ENCODE measurements at places on chromosomes 6 and 20. TPM values are rescaled to one million over a fixed set of nuclear protein-coding genes. Genes with fewer than 3 reads are reported as not detected.
A peak's percentile ranks its signal among the peaks of the same experiment; 100 is the strongest.

Gene MUC22
- total RNA-seq: not detected

Gene MUCL3
- total RNA-seq: not detected

Gene MMP24
- total RNA-seq: 0.40 TPM

- H3K36me3 ChIP-seq: no peaks in the 10 kb centered on the region
- H3K27ac ChIP-seq: no peak overlapping the region
- no peaks in the 10 kb centered on the region for H3K27me3 ChIP-seq
- H3K4me1 ChIP-seq: no peaks in the 10 kb centered on the region
- DNase-seq: no peak
- H3K4me3 ChIP-seq: no peak overlapping the region
These were observed 227.1 kb downstream of the SLC35F1 start for GRCh38 chr6:118134206-118134605.

DNA sequence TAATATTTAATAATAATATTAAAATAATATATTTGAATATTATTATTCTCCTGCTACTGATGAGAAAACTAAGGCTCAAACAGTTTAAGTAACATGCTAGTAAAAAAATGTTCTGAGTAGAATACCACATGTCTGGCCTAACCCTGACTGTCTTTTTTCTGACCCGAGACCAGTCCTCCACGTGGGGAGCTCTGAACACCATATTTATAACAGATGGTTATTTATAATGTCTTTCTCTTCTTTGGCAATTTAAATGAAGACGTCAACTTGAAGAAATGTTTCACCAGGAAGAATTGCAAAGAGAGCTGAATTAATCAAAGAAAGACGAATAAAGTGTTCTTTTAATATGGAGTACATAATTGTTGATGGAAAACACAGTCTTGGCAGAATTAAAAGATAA, 82.0 kb downstream of the SLC22A3 start:
- peaks cover 5% of the 10 kb centered on the region for H3K4me1 ChIP-seq
- no peak overlapping the region for H3K4me3 ChIP-seq
- H3K27ac ChIP-seq: peak overlapping the region; percentile 71
- no peaks in the 10 kb centered on the region for H3K27me3 ChIP-seq

DNA sequence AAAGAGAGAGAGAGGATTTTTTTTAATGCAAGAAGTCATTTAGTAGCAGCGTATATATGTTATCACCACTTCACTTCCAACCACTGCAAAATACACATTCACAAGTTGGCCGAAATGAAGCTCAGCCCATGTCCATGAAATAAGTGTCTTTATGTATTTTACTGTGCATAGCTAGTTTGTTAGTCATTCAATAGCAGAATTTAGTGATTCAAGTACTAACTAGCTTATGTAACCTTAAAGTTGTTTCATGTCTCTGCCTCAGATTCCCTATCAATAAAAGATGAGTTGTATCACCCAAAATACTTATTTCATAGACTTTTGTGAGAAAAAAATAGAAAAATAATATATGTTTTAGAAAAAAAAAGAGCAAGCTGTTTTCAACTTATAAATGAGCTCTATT, 153.7 kb upstream of the PRDM1 start:
- no peak overlapping the region for H3K27ac ChIP-seq
- H3K36me3 ChIP-seq: no peaks in the 10 kb centered on the region
- no peaks in the 10 kb centered on the region for H3K4me1 ChIP-seq
- no peaks in the 10 kb centered on the region for H3K27me3 ChIP-seq
- DNase-seq: no peak

- no peak overlapping the region for H3K4me3 ChIP-seq
- DNase-seq: no peak
- H3K27ac ChIP-seq: no peak overlapping the region
- H3K4me1 ChIP-seq: no peaks in the 10 kb centered on the region
These were observed 28.8 kb downstream of the RWDD2A start for GRCh38 chr6:83221889-83222479.

GRCh38 chr6:119284861-119285521, 64.6 kb downstream of the MAN1A1 start:
- H3K27ac ChIP-seq: no peak overlapping the region
- H3K27me3 ChIP-seq: no peaks in the 10 kb centered on the region
- no peaks in the 10 kb centered on the region for H3K36me3 ChIP-seq

DNA sequence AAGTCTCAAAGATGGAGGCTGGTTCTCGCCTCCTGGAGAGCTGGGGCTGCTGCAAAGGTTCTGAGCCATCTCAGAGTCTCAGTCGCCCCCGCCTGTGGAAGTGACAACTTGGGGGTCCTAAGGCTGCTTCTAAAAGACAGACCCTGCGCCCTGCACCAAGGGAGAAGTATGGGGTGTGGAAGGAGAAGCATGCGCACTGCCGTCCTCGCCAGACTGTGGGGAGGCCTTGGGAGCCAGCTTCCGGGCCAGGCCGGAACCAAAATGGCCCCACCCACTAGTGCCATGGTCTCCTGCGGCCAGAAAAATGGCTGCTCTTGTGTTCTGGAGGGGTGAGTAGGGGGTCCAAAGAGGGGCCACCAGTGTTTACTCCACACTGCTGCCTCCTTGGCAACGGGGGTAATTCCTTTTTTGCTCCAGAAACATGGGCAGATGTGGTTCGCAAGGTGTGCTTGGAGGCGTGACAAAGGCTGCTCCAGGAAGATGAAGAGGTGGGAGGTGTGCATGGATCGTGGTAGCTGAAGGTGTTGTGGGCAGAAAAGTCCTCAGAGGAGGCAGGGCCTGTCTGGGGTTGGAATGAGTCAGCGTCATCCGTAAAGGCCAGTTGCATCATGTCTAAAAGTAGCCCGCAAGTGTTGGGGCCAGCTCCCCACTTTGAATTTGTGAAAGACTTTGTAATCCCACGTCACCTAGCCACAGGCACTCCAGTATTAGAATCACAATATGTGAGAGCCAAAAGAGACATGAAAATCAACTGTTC, 329.8 kb upstream of the SOX4 start:
- H3K36me3 ChIP-seq: no peaks in the 10 kb centered on the region
- no peak overlapping the region for H3K27ac ChIP-seq
- H3K27me3 ChIP-seq: no peaks in the 10 kb centered on the region
- no peak overlapping the region for H3K4me3 ChIP-seq

DNA sequence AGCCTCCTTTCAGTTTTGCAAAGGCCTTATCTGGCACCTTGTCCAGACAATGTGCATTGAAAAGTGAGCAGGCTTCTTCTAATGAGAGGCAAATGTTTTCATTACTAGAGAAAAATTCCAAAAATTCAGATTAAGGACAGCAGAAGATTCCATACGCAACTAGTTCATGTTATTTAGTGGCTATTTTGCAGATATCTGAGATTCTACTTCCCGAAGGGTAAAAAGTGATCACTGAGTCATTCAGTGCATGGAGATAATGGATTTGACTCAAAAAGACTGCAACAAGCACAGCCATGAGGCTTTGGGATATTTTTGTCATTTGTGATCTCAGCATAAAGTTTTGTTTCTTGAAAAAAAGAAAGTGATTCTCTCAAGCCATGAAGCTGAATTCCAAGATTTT, 29.9 kb downstream of the METTL24 start:
- peak overlapping the region; percentile 75 for H3K27ac ChIP-seq
- H3K4me3 ChIP-seq: no peak overlapping the region
- peaks cover 44% of the 10 kb centered on the region for H3K4me1 ChIP-seq
- no peaks in the 10 kb centered on the region for H3K27me3 ChIP-seq
- no peak for DNase-seq

Measured in transverse colon (tissue), 4 donors.